Stimulated activated CD4-positive, alpha-beta T cell treated with anti-CD3 and anti-CD28 coated beads, Interleukin-4, amount 100 ng/mL, for 1 hour (primary cell): ENCODE measurements at places on chromosomes 6 and 20.

GRCh38 chr6:73514746-73515110, 6.1 kb downstream of the EEF1A1 start:
- DNase-seq = no peak

- DNase-seq = no peak
These were observed 166.4 kb upstream of the NT5E start for GRCh38 chr6:85283436-85283835.

- DNase-seq = no peak
These were observed 97.5 kb downstream of the ZMYND8 start for GRCh38 chr20:47258745-47259695.

- DNase-seq = no peak
These were observed 25.8 kb upstream of the RNGTT start for GRCh38 chr6:88989215-88989614.

- no peak for DNase-seq
These were observed 16.8 kb upstream of the CDH22 start for GRCh38 chr20:46324960-46325703.

GRCh38 chr6:143754204-143754603, 76.4 kb downstream of the PHACTR2 start:
- DNase-seq = no peak

DNA sequence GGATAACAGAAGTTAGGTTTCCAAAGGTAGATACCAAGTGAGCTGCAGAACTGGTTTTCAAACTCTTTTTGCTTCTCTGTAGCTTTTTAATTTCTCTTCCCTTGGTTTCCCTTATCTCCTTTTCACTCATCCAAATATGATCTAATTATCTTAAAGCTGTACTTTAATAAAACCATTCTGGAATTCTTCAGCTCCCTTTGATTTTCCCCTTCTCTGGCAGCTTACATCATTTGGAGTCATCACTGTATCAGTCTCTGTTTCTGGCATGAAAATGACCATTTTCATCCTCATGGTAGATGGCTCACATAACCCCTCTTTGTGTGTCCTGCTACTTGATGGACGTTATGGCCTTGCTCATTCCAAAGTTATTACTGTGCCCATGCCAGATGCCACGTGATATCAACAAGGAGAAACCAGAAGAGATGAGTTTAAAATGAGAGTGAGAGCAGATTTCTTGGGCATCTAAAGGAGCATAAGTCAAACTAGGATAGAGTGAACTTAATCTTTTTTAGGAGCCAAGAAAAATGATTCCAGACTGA, 620.2 kb downstream of the QKI start:
- DNase-seq = no peak

DNA sequence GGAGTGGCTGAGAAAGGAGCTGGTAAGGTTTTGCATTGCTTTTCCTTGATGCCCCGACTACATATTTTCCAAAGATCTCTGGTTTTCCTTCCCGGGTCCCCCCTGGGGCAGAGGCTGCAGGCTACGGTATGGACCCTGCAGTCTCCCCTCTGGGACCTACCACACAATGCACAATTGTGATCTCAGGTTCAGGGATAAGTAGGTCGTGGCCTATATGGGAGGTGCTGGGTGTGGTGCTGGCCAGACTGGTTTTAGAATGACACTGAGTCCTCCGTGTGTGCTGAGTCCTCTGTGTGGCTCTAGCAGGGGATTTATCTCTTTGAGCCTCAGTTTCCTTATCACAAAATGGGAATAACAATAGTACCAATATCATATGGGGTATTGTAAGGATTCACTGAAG, 376 bp downstream of the C20orf202 start:
- no peak for DNase-seq

GRCh38 chr6:8392569-8392968, 42.8 kb downstream of the SLC35B3 start:
- no peak for DNase-seq
